ENCODE measurements at places on chromosomes 3 and 15.

GRCh38 chr15:101193806-101194545 is 57.9 kb downstream of the CHSY1 start:
- no peak for DNase-seq

GRCh38 chr15:42686281-42686680 is 50.6 kb downstream of the CDAN1 start:
- DNase-seq: no peak

DNA sequence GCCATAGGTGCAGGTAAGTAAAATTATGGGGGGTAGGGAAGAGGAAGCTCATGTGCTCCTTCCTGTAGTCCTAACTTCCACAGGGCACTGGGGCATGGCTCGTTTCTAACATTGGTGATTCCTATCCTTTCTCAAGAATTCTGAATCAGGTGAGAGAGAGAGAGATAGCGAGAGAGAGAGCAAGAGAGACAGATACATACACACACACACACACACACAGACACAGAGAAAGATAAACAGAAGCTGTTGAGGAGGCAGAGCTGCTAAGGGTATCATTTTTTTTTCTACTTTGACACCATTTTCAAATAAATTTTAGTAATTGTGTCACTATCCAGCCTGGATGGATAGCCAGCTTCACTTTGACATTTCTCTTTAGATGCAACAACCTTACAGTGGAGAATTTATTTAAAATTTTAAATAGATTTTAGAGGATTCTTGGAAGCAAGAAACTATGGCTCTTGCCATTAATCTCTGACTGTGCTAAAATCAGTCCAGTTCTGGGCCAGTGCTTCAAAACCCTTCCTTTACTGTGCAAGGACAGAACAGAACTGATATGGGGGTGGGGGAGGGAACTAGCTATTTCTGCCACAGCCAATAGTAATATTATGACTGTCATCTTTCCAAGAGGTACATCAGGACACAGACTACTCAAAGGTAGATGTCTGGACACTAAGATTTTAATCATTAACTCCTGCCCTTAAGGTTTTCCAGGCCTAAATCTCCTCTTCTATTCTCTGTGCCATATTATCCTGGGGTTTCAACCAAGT is 14.6 kb upstream of the RAMAC start:
- DNase-seq: no peak

DNA sequence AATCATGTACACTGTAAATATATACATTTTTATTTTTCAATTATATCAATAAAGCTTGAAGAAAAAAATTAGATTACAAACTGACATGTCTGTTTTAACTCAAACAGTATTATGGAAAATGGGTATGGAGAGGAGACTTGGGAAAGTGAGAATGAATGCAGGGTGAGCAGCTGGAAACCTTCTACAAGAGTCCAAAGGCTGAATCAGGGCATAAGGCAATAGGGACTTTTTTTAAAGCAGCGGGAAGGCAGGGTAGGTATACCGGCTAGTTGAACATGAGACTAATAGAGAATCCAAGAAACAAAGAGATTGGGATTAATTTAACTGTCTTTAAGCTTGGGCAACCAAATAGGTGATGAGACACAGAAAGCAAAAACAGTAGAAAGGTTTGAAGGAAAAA is 145.3 kb downstream of the NR1I2 start:
- DNase-seq: no peak

DNA sequence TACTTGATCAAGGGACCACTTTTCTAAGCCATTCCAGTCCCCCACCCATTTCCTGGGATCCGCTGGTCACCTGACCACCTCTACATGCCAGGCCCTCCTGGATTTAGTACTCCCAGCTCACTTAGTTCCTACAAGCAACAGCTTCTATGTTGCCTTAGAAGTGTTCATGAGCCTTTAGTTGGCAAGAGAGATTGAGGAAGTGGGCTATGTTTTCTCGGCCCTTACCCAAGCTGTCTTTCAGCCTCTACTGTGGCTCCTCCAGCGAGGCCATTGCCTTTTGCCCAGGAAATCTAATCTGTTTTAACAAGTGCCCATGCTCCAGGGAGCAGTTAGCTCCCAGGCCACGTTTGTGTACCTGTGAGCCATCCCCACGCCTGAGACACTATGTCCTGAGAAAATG is 4.5 kb upstream of the PRKAR2A start:
- no peak for DNase-seq

DNA sequence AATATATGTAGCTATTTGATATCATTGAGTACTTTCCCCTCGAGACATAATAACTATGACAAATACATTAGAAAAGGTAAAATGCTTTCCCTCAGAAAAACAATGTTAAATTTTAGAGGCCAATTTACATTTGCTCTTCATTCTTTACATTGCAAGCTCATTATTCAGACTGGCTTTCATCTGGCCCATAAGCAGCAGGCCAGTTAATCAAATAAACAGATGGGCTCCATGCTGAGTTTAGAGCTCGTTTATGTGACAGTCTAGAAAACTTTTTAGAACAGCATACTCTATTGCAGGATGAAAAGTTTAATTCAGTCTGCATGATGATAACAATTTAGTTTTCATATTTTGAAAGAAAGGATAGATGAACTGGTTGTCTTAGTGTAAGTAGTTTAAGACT is 150.6 kb downstream of the DUT start:
- DNase-seq: no peak

GRCh38 chr3:137769322-137770065 is 5.4 kb downstream of the SOX14 start:
- DNase-seq: no peak

DNA sequence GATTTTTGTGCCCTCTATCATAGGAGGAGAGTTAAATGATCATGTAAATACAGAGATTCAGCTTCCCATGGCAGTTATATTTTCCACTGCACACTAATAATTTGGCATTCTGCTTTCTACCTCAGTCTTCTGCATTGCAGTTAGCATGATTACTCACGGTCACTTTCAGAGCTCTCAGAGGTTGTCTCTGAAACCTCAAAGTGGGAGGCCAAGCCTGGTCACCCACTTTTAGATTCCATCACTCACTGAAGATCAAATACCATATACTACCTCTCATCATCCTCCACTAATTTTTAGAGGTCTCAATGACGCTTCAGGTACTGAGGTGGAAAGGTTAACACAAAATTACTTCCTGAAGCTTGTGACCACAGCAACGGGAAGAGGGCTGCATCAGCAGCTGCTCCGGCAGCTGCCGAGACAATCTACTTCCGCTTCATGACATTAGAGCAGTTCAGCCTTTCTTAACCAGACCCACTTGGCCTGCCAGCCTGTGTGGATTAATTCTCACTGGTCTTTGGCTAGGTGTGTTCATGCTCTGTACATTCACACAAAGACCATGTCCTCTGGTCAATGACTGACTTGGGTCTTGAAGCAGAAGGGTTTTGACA is 416.4 kb upstream of the PDZRN3 start:
- no peak for DNase-seq

DNA sequence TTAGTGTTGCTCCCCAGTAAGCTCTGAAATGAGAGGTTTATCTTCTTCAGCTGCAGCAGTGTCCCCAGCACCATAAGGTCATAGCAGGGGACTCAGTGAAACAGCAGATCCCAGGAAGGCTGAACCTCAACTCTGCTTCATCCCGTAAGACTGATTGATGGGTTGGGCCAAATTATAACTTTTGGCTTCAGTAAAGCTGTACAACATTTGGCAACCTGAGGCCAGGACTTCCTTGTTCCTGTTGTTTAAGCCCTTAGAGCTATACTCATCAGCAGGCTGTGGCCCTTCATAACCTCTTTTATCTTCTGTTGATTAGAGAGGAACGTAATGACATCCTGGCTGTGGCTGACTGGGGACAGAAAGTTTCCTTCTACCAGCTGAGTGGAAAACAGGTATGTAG is 29.0 kb downstream of the IFT122 start:
- DNase-seq: no peak

DNA sequence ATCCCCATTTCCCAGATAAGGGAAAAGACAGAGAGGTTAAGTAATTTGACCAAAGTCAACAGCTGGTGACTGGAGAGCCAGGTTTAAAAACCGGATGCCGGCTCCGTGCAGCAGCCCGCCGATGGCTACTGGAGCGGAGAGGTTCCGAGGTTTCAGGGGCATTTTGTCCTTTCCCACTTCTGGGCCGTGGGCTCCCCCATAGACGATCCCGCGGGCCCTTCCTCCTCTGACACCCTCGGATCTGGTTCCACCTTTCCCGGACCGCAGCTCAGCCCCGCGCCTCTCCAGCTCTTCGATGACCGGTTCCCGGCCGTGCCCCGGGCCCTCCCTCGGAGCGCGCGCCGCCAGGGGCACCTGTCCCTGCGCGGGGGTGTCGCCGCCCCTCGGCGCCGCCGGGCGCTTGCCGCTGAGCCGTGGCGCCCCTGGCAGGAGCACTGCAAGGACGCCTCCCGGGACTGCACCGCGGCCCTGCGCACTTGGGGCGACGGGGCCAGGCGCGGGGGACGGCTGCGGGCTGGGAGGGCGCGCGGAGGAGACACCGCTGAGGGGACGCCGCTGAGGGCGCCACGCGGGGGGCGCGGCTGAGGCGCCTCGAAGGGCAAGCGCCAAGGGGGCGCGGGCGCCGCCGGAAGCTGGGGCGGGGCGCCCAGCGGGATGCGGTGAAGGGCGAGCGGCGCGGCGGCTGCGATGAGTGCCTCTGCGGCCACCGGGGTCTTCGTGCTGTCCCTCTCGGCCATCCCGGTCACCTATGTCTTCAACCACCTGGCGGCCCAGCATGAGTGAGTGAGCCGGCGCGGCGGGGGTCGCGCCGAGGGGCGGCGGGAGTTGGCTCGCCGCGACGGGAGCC is at the start of gene TM6SF1:
Gene TM6SF1, plus strand, starts transcription at position 652 of the 847 bp plus-strand sequence. Its CDS starts 36 bp downstream, at position 688.
- no peak for DNase-seq

GRCh38 chr3:17143893-17144664 is 259.3 kb downstream of the PLCL2 start:
- no peak for DNase-seq

DNA sequence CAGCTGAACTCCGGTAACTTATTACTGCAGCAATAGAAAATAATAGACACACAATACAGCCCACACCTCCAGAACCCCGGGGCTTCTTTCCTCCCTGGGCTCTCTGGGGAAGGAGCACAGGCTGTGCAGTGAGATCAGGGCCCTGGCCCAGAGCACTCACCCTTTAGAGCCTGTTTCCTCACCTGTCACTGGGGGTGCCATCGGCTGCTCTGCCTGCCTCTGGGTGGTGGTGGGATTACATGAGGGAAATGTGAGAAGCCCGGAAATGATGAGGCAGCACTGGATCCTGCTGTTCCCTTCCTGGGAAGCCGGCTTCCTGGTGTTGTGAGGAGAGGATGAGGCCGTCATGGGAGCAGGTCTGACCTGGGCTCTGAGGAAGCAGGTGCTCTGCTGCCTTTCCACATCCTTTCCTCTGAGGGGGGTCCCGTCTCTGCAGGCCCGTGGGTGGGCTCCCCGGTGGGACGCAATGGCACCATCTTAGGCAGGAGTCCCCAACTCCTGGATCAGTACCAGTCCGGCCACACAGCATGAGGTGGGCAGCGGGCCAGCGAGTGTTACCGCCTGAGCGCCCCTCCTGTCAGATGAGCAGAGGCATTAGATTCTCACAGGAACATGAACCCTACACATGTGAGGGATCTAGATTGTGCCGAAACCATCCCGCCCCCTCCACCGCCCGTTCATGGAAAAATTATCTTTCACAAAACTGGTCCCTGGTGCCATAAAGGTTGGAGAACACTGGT is 220.9 kb upstream of the CTDSPL start:
- DNase-seq: no peak

GRCh38 chr3:127061641-127062040 is 78.7 kb downstream of the PLXNA1 start:
- no peak for DNase-seq

DNA sequence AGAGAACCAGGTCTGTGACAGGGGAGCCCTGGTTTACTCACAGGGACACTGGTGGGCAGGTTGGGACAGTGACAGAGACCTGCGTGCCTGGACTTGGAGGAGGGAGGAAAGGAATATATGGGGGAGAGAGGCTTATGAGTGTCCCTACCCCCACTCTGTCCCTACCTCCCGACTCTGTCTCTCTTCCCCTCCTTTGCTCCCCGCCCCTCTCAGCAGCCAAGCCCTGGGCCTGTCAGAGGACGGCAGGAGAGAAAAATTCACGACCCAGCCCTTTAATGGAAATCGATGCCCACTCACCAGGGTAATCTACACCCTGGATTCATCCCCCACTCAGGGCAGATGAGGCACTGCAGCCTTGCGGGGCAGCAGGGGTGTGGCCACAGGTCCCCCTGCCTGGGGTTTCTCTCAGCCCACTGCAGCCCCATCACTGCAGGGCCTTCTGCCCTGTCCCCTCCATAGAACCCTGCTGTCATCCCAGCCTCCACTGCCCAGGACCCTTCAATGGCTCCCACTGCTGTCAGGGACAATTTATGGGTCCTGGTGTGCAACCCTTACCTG is 135.9 kb upstream of the LINGO1 start:
- no peak for DNase-seq

GRCh38 chr3:100269001-100269400 is 8.2 kb downstream of the TBC1D23 start:
- peak; percentile 48 for DNase-seq

GRCh38 chr3:71163198-71163918 is 420.2 kb downstream of the FOXP1 start:
- DNase-seq: no peak

DNA sequence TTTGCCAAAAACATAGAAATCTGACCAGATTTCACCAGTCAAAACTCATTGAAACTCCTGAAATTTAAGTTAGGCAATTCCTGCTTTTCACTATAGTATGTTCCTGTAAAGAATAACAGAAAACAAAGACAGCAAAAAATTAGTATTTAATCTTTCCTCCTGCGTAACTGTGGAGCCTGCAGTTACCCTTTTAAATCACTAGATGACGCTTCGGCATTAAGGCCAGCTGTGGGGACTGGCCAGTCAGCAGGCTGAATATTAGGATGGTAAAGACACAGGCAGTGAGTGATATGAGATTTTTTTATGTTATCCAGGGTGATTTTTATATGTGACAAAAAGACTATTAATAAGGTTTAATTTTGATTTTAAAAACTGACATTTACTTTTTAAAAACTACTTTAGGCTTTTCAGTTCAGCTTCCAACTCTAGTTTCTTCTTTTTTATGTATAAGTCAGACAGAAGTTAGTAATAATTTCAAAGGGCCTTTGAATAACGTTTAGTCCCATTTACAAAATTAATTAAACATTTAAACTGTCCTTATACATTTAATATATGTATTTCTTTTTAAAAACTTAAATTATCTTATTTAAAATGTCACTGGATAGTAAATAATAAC is 165.1 kb downstream of the PPM1L start:
- DNase-seq: peak; percentile 33

GRCh38 chr3:196537319-196537984 is 22.3 kb upstream of the SMCO1 start:
- DNase-seq: no peak

DNA sequence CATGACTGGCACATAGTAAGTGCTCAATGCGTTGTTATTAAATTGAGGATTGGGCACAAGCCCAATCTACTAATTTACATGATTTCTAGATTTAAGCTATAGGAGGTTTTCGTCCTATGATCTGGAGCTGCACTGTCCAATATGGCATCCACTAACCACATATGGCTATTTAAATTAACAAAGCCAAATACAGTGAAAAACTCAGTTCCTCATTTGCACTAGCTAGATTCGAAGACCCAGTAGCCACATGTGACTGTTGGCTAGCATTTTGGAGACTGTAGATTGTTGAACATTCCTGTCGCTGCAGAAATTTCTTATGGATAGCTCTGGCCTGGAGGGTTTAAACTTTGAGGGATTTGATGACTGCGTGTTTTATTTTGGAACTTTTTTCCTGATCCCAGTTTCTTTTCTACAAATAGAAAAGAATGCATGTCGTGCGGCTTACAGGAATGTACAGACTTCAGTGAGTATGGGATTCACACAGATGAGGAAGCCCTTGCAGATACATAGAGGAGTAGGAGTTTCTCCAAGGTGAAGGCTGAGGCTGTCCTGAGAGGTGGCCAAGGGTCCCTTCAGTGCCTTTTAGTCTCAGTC is 82.8 kb downstream of the SLCO3A1 start:
- no peak for DNase-seq

- peak; percentile 18 for DNase-seq
Measured at GRCh38 chr3:57864853-57865252, 108.7 kb downstream of the SLMAP start.
